Muscle of back (tissue), 13 donors: ENCODE measurements at places on chromosomes 7 and 10. TPM values are rescaled to one million over a fixed set of nuclear protein-coding genes. Genes with fewer than 3 reads are reported as not detected.

DNA sequence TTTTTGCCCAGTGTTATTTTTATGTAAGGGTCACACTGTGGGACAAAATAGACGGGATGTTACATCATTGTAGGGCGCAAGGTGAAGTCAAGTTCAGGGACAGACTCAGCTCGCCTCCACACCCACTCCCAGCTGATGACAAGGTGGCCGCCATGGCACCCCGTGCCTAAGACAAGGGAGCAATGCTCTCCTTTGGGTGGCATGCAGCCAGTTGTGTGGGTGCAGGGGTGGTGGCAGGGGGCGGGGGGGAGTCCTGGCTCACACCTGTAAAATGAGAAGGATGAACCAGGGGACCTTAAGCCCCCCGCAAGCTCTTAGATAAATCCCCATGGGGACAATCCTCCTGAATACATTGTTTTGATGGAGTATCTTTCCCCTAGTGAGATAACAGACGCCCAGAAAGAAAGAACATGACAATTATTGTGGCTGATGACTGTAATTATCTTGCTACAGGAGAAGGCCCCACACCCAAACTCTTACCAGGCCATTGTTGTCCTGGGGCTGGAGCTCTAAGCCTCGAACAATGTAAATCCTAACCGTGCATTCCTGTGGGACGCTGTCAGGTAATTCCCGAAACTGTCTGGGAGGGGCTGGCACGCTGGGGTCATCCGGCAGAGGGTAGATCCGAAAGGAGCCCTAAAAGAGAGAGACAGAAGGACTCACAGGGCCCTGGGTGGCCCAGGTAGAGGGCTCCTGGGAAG lies 148.7 kb downstream of the MYOF start:
- no peak for DNase-seq

GRCh38 chr7:79540592-79540991 lies 87.1 kb upstream of the MAGI2 start:
- DNase-seq = no peak

GRCh38 chr7:87127019-87127418 lies 25.2 kb upstream of the DMTF1 start:
- DNase-seq = no peak

- peak; percentile 58 for DNase-seq
Measured at GRCh38 chr10:29619241-29619669, 15.5 kb downstream of the SVIL start.

- peak; percentile 85 for DNase-seq
Measured at GRCh38 chr10:79490400-79491142, 21.8 kb upstream of the EIF5AL1 start.

- DNase-seq = no peak
Measured at GRCh38 chr10:29595636-29596225, 39.0 kb downstream of the SVIL start.

KNDC1 gene
- 3.0 TPM for polyA plus RNA-seq

ITPRID1 gene
- 0.42 TPM for polyA plus RNA-seq
